ENCODE measurements at places on chromosomes 2 and 18.

- DNase-seq = no peak
Measured at GRCh38 chr18:77524909-77525308, 275.3 kb downstream of the GALR1 start.

DNA sequence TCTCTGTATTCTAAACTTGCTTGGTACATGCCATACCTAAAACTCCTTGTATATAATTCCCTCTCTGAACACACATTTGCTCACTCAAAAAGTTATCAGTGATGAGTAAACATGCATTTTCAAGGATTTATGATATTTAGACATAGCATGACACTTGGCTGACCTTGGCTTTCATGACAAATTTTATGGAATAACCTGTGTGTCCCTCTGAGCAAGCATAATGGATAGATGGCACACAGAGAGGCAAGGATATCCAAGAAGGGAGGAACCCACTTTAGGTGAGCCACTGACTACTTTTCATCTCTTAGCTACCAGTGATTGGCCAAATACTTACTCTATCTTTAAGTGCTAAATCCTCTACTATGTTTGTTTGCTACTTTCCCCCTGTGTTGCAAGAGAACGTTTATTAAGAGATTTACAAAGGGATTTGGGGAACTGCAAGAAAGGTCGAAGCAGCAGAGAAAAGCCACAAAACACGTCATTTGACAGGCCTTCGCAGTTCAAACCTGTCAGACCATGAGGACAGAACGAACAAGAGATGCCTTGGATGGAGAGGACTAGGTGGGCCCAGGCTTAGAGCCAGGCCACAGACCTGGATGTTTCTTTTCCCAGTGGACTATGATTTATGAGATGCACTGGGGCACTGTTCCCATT lies 379.9 kb downstream of the NBAS start:
- no peak for DNase-seq

GRCh38 chr18:56565046-56565445 lies 73.3 kb downstream of the TXNL1 start:
- no peak for DNase-seq

GRCh38 chr2:47631792-47632398 lies 151.1 kb upstream of the MSH6 start:
- DNase-seq = no peak

DNA sequence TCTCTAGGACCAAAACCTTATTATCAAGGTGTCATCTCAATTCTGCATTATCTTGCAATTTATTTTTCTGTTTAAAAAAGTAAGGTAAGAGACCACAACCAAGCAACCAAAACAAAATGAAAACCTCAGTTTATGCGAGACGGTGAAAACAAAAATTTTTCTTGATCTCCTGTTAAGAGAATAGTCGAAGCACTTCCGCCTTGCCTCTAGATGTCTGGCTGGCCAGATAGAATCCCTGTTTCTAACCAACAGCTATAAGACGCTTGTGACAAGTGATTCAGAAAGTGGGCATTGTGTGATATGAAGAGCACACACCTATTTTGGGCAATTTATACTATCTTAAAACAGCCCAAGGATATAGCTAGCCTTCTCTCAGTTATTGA lies 51.2 kb downstream of the MGAT5 start:
- no peak for DNase-seq

GRCh38 chr18:11857177-11857887 lies 6.1 kb downstream of the CHMP1B start:
- DNase-seq = no peak

DNA sequence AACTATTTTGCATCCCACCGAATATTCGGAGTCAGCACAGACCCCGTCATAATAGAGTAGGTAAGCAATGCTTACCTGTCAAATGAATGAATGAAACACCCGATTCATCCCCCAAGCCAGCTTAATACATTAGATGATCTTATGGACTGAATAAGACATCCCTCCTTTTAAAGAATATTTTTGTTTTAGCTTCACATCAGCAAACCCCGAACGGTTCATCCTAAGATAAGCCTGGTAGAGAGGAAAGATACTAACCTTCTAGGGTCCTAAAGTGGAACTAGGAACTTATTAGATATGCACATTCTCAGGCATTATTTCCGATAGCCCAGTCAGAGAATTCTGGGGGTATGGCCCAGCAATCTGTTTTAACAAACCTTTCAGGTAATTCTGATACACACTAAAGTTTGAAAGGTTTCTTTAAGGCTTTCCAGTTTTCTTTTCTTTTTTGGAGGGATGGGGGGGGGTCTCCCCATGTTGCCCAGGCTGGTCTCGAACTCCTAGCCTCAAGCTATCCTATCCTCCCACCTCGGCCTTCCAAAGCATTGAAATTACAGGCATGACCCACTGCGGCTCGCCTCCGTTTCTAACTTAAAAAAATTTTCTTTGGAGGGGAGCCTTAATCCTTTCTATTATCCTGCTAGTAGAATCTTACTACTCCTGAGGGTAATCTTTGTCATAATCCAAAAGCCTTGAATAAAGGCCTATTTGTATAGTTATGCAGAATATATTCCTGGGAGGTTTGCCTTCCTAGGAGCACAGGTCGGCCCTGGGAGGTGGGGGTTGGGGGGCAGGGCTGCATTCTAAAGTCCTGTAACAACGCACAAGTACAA lies 1.0 kb upstream of the ACTR3 start:
- DNase-seq = no peak

DNA sequence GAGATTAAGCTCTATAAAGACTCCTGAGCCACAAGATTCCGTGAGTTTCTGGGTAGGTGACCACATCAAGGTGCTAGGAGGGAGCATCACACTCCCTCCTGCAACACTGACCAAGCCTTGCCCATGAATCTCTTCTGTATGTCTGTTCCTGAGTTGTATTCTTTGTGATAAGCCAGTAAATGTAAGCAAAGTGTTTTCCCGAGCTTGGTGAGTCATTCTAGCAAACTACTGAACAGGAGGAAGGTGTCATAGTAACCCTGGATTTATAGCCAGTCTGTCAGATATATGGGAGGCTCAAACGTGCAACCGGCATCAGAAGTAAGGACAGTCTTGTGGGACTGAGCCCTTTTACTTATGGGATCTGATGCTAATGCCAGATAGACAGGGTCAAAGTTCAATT lies 346.1 kb upstream of the KYNU start:
- DNase-seq = no peak

- DNase-seq = no peak
Measured at GRCh38 chr2:151217343-151217742, 44.3 kb downstream of the RBM43 start.

GRCh38 chr2:188338463-188338862 lies 46.8 kb downstream of the GULP1 start:
- DNase-seq = no peak

DNA sequence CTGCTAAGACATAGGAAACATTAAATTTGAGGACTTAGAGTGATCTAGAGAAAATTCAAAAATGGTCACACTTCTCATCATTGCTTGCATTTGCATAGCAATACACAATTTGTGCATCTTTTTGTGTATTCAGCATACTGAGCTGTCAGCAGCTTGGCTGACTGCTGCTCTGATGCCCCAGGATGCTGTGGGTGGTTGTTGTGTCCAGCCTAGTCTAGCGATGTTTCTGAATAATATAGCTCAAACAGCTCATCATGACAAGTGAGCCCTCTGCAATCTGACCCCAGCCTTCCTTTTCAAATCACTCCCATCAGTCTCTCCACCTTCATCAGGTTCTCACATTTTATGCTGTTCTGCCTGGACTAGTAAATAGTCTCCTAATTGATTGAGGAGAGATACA lies 483.7 kb upstream of the SPHKAP start:
- DNase-seq = no peak

DNA sequence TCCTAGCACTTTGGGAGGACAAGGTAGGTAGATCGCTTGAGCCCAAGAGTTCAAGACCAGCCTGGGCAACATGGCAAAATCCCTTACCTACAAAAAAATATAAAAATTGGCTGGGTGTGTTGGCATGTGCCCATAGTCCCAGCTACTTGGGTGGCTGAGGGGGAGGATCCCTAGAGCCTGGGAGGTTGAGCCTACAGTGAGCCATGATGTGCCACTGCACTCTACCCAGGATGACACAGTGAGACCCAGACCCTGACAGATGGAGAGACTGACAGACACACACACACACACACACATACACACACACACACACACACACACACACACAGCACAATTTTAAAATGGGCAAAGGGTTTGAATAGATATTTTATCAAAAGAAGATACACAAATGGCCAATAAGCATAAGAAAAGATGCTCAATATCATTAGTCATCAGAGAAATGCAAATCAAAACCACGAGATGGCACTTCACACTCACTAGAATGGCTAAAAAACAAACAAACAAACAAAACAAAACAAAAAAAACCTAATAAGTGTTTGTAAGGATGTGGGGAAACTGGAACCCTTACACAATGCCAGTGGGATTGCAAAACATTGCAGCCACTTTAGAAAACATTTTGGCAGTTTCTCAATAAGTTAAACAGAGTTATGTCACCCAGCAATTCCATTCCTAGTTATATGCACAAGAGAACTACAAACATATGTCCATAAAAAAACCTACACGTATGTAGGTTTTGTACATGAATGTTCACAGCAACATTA lies 42.3 kb downstream of the BAZ2B start:
- no peak for DNase-seq

DNA sequence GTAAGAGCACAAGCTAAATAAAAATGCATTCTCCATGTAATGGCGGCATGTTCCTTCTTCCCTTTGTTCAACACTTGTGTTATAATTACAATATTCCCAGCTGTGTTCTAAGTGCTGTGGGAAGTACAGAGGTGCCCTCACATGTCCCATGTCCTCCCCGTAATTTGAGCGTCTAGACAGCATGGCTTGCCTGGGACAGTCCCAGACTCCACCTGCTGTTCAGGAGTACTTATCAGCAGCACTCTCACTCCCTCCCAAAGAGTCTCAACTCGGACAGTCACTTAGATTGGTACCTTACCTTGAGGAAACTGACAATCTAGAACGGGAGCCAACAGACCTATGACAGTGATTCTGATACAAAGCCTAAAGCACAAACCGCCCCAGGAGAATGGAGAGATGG lies 370.5 kb downstream of the EIPR1 start:
- no peak for DNase-seq

DNA sequence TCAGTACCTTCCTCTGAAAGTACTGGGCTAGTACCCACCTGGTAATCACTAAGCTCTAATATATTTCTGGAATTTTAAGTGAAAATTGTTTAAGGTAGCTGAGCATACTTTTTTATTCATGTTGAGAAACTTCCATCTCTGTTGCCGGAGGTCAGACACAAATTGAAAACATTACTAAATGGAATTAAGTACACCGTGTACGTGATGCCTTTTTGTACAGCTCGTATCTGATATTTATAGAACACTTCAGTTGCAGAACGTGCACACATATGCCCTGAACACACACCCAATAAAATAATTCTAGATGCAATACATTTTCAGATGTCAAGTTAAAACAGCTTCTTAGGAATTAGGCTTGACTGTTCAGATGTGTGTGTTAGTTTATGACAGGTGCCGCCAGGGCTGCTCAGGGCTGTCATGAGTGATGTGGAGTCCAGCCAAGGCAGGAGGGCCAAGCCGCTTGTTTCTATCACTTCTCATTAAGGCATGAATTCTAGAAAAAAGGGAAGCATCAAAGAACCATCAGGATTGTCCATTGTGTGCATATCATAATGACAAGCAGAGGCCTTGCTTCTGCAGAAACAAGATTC lies 80.9 kb upstream of the FOSL2 start:
- no peak for DNase-seq

DNA sequence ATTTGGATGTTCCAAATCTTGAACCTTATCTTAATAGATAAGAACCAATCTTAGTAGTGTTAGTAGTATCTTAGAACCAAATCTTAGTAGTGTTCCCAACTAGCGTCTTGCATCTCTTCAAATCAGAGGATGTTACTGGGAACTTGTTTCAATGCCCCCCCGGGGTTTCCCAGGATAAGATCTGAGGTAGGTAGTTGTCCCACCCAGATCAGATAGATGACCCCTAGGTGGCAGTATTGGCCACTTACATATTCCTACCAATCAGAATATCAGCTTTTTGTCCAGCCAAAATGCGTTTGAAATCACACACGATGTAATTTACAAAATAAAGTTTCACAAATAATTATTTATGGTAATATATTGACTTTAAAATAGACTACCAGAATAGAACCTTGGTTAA lies 314.8 kb downstream of the MBD2 start:
- DNase-seq = no peak

GRCh38 chr2:162635706-162636105 lies 202.9 kb downstream of the KCNH7 start:
- no peak for DNase-seq

DNA sequence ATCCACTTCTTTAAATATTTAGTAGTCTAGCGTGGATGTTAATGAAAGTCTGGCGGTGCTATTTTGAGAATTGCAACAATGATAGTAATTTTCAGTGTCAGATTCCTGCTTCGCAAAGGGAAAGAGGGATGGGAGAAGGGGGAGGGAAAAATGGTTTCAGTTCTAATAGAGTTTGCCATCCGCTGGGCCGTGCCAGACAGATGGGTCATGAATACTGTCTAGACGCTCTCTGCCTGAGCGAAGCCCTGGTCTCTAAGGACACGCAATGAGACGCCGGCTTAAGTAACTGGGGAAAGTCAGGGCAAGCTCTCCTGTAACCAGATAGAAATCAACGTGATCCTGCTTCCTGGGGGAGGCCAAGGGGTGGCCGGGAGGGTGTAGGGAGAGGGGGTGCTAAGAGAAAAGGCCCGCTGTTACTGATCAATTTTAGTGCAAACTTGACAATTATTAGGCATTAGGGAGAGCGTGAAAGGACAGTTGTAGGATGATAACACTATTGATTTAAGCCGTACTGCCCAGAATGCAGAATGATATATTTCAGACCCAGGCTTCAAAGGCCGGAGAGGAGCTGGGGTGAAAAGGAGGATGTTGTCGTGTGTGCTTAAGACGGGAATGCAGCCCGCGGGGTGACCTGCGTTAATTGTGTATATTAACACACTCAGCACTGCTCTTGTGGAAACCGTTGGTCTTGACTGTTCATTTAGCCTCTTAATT lies 229.2 kb downstream of the LDLRAD4 start:
- no peak for DNase-seq

DNA sequence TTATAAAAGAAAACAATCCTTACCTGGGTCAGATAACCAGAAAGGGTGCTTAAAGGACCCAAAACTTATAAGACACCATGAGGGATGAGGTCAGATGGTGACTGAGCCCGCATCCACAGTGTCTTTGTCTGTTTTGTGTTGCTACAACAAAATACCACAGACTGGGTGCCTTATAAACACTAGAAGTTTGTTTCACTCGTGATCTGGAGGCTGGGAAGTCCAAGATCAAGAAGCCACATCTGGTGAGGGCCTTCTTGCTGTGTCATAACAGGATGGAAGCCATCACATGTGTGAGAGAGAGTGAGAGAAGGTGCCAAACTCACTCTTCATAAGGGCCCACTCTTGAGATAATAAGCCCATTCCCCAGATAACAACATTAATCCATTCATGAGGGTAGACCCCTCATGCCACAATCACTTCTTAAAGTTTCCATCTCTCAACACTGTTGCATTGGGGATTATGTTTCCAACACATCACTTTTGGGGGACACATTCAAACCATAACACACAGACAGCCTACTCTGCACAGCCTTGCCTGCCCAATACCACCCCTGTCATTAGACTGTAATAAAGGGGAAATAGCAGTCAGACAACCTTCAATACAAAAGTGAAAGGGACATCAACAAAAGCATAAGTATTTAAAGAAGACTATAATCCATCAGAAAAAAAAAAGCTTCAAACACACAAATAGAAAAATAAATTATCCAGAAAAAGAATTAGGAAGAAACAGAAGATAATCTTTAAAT lies 249.8 kb downstream of the ANAPC1 start:
- no peak for DNase-seq

- DNase-seq = no peak
Measured at GRCh38 chr2:58562276-58562675, 321.2 kb upstream of the FANCL start.

GRCh38 chr2:37527361-37527760 lies 144.1 kb downstream of the CDC42EP3 start:
- DNase-seq = no peak
